ENCODE measurements at places on chromosomes 5 and 9. TPM values are rescaled to one million over a fixed set of nuclear protein-coding genes. Genes with fewer than 3 reads are reported as not detected.

Gene C5orf63
- total RNA-seq: 3.4 TPM

DNA sequence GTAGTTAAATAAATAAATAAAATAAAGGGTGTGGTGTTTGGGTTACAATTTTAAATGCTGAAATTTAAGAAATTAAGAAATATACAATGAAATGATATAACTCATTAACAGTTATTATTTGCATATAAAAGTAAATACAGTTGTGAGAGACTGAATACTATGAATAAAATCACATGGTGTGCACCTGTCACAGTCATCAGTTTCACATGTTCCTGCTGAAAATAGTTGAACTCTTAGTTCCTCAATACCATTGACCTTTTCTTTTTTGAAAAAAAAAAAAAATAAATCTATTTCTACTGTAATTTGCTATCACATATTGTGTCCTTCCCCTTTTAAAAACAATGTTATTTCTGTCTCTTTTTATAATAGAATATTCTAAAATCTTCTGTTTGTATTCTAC lies 130.9 kb upstream of the CHD1 start:
- no peak for DNase-seq

Gene ARRDC3
- 236 TPM for total RNA-seq

GRCh38 chr9:18438300-18438925 lies 35.5 kb upstream of the ADAMTSL1 start:
- peak; percentile 82 for DNase-seq

Gene TBCA
- total RNA-seq: 91.3 TPM

Gene CDC14B
- total RNA-seq: 31.3 TPM

GRCh38 chr5:178349075-178349511 lies 116.5 kb upstream of the PHYKPL start:
- DNase-seq: peak; percentile 65

Gene C9orf153
- not detected for total RNA-seq

DNA sequence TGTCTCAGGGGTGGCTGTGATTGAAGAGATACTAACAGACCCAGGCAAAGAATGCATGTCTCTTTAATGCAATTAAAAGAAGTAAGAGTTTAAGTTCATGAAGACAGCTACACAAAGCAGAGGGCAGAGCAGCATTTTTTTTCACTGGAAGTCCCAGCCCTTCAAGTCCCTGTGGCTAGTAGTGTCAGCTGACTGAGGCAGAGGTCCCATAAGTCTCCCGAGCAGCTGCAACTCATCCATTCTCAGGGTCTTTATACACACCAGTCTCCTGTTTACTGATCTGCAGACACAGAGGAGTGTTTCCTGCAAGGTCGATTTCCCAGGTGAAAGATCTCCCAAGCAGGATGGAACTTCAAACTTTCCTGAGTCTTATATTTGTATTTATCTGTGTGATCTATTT lies 169.4 kb upstream of the GLRA1 start:
- peak; percentile 30 for DNase-seq

GRCh38 chr5:66561256-66561990 lies 34.8 kb upstream of the MAST4 start:
- DNase-seq: no peak

DNA sequence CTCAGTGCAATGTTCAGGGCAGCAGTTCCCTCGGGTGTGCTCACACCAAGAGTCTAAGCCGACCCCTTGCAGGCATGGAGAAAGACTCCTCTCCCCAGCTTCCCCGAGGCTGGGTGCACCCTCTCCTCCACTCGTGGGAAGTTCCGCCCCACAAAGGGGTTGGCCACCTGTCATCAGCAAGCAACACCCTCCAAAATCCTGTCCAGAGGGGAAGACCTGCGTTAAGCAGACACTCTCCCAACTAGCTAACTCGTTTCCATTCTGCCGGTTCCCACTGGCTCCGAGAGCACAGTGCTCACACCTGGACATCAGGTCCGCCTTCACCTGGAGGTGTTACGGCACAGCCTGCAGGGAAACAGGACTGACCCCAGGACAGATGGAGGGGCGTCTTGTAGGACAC lies 117.9 kb upstream of the IRX4 start:
- no peak for DNase-seq

- peak; percentile 21 for DNase-seq
Measured at GRCh38 chr5:2017540-2018389, 135.0 kb upstream of the IRX4 start.

GRCh38 chr5:154166901-154167791 lies 23.4 kb upstream of the GALNT10 start:
- DNase-seq: no peak

GRCh38 chr5:169871826-169872490 lies 108.3 kb downstream of the INSYN2B start:
- peak; percentile 39 for DNase-seq

DNA sequence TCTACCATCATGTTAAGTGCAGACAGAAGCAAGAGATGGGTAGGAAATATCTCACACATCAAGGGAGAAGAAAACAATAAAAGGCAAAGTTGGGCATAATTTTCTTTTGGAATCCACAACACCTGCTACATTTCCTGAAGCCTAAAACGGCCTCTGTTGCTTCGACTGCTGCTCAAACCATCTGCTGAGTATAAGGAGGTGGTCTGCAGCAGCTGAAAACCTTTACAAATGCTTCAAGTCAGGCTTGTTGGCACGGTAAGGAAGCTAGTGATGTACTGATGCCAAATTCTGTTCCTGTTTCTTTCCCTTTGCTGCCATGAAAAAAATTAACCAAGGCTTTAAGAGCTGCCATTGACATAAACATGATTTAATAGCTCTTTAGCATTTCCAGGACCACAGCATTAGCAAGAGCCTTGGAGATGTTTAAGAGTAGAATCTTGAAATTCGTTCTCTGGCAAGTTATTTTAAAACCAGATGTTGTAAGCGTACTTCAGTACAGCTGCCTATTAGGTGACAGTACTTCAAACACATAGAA lies 75.6 kb downstream of the DMRTA1 start:
- peak; percentile 50 for DNase-seq

GRCh38 chr9:77024776-77025545 lies 5.5 kb downstream of the FOXB2 start:
- no peak for DNase-seq

Gene SPINK5
- 31.5 TPM for total RNA-seq

DNA sequence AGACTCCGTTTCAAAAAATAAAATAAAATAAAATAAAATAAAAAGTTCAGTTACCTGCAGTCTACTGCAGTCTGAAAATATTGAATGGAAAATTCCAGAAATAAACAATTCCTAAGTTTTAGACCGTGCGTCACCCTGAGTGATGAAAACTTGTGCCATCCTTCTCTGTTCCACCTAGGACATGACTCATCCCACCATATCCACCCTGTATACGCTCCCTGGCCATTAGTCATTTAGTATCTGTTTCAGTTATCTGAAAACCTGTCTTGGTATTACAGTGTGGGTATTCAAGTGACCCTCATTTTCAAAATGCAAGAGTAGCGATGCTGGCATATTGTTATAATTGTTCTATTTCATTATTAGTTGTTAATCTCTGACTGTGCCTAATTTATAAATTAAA lies 51.8 kb upstream of the TEX48 start:
- DNase-seq: no peak

DNA sequence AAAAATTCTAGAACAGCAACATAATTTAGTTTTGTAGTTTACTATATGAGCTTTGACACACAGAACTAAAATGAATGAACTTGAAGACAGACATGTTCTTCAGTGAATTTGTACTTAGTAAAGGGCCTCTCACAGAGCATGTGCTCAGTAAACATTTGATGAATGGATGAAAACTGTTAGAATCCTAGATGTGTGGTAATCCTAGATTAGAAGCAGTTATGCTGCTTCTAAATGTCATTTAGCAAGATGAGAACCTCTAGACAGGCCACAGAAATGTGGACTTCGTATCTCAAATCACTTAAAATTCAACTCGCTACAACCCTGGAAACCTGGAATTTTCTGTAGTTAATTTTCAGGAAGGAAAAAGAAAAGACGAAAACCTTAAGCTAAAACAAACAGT lies 8.5 kb downstream of the GOLPH3 start:
- no peak for DNase-seq

- no peak for DNase-seq
Measured at GRCh38 chr9:116566677-116567488, 120.2 kb upstream of the TRIM32 start.

Gene ZFP37
- total RNA-seq: 8.9 TPM

- DNase-seq: no peak
Measured at GRCh38 chr5:81537905-81538547, 144.1 kb upstream of the ACOT12 start.

DNA sequence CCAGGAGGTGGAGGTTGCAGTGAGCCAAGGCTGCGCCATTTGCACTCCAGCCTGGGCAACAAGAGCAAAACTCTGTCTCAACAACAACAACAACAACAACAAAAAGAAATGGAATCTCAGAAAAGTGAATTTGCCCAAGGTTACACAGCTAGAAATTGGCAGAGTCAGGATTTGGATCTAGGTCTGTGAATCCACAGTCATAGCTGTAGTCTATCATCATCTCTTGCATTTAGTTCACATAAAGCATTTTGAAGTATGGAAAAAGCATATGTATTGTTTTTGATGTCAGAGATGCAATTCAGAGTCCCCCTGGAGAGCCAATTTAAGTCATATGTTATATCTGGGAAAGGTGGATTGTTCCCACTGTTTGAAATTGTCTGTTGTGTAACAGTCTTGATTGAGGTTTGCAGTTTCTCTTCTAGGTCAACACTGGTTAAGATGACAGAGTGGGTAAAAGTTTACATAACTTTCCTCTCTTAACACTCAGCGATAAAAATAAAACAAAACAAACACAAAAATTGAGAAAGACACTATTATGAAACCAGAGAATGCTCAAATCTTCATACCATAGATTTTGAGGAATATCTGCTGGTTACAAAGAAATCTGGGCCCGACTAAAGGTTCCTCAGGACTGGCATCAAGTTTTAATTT lies 21.5 kb upstream of the GPR21 start:
- DNase-seq: no peak

- DNase-seq: peak; percentile 79
Measured at GRCh38 chr9:38414040-38414723, 10.1 kb downstream of the IGFBPL1 start.

DNA sequence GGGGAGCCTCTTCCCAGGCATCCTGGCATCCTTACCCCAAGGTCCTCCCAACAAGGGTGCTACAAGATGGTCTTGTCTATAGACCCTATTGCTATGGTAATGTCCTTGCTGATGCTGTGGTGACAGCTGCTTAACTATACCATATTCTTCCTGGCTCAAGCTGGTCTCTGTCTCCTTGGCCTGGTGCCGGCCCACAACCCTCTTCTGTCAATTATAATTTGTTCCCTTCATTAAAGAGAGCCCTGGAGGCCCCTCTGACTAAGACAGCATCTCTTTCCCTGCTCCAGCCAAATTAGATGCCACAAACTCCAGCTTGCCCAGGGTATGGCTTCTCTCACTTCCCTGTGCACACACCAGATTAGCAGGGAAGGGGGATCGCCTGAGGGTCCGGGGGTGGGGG lies 86.7 kb downstream of the PSD2 start:
- DNase-seq: peak; percentile 70

Gene RPS14
- total RNA-seq: 2,580 TPM

DNA sequence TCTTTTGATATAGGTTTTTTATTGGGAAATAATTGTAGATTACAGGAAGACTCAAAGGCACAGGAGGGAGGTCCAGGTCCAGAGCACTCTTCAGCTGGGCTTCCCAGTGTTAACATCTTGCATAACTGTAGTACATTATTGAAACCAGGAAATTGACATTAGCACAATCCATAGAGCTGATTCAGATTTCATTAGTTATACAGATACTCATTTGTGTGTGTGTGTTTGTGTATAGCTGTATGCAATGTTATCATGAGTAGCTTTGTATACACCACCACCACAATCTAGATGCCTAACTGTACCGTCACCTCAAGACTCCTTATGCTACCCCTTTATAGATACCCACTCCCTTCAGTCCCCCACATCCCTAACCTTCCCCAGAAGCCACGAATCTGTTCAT lies 47.9 kb downstream of the SLC36A1 start:
- no peak for DNase-seq

DNA sequence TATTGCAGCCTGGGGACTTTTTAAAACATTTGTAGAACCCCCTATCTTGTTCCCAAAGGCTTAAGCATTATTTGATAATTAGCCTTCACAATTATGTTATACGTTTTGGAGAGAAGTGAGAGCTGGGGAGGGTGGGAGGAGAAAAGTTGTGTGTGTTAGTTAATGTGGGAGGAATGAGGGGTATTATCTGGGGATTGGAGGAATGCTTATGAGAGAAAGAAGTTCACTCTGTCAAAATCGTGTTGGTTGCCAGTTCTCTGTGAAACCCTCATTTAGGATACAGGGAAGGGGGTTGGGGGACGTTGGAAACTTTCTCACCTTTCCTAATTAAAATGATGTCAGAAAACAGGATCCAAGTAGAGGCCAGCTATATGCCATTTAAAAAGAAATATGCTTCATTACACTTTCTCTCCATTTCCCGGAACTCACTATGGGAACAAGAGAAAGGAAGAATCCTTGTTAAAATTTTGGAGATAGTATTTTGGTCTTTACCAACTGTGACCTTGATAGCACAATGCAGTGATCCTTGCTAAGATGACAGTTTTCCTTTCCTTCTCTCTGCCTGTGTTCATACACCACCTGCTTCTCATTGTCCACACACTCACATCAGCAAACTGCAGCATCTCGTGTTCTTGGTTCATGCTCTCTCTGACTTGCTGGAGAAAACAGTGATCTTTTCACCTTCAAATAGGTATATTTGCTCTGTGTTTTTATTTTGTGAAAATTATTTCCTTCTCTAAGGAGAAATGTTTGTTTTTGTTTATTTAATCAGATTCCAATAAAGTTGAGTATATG lies 336.7 kb upstream of the CLINT1 start:
- DNase-seq: peak; percentile 26

Gene DELE1
- total RNA-seq: 61.7 TPM

GRCh38 chr9:94918038-94918753 lies 191.7 kb downstream of the AOPEP start:
- no peak for DNase-seq

DNA sequence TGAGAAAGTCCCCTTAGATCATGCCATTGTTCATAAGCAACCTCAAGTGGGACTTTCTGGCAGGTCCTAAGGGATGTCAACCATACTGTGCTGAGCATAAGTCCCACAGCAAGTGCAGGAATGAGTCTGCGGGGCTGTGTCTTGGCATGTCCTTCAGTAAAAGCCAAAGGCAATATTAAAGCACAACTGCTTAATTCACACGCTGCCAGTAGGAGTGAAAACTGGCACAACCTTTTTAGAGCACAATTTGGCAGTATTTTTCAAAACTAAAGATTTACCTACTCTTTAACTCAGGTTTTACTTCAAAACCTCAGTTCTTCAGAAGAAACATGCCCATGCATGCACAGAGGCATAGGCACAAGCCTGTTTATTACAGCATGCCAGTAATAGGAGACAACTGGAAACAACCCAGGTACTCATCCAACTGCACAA lies 24.4 kb upstream of the SMAD5 start:
- DNase-seq: peak; percentile 47

Gene TAF11L13
- not detected for total RNA-seq

DNA sequence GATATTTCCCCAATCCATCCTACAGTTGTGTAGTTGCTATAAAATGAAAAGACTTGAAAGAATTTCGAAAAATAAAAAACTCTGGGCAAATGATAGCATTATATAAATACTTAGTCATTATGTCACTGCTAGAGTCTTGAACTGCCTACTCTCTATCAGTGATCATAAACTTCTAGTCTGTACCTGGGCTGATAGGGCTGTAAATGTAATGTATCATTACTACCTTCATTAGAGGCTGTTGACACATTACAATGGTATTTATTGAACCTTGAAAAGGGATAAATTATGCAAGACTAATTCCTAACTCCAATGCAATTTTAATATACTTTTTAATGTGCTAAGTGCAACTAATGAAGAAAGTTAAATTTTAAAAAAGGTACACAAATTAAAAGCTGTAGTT lies 214.1 kb upstream of the EFNA5 start:
- no peak for DNase-seq

- DNase-seq: no peak
Measured at GRCh38 chr5:172632346-172633092, 8.5 kb upstream of the NEURL1B start.
